Activated naive CD4-positive, alpha-beta T cell (primary cell): ENCODE measurements at places on chromosomes 2 and 18.

GRCh38 chr2:140770645-140771044 is 1360.2 kb downstream of the LRP1B start:
- no peak for DNase-seq

DNA sequence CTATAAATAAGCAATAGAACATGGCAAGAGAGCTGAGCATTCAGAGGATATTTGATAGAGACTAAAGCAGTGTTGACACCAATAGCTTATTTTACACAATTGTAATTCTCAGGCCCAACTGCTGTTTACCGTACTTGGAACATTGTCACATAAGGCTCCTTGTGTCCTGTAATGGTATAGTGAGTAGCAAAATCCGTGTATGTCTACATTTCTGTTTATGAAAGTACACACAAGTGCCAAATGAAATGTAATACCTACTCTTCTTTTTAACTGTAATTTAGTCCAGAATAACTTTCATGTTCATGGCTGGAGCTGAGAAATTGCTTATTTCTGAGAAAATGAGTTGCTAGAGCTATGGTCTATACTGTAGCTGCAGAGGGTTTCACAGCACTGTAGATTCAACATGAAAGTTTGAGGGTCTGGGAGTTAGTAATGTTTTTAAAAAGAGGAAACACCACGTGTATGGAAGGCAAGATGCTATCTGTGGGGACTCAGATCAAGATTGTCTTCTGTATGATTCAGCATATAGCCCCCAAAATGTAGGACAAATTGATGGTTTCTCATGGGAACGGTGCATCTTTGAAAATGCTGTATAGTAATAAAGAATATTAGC is 110.2 kb upstream of the NOSTRIN start:
- no peak for DNase-seq

GRCh38 chr2:207252979-207253645 is 87.4 kb upstream of the KLF7 start:
- no peak for DNase-seq

GRCh38 chr18:38033282-38033681 is 467.7 kb upstream of the CELF4 start:
- no peak for DNase-seq

GRCh38 chr2:24793761-24794435 is 673 bp downstream of the CENPO start:
- no peak for DNase-seq

GRCh38 chr18:77750006-77750405 is 500.4 kb downstream of the GALR1 start:
- no peak for DNase-seq

GRCh38 chr2:64049633-64050220 is 30.5 kb upstream of the VPS54 start:
- DNase-seq = no peak

DNA sequence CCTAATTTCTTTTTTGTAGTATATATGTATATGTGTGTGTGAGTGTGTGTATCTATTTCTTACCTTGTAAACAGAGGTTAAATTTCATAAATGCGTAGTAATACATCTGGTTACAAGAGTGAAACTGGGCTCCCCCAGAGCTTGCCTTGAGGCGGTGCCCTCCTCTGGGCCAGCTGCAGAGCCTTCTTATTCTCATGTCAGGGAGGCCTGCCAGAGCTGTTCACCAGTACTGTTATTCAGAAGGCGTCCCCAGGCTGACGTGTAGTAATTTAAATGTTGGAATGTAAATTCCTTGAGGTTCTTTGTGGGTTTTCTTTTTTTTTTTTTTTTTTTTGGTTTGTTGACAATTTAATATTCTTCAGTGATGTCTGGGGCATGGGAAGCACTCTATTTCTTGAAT is 11.2 kb downstream of the COPS8 start:
- no peak for DNase-seq

- DNase-seq = no peak
Measured at GRCh38 chr2:72954376-72955227, 37.3 kb downstream of the EMX1 start.

- DNase-seq = no peak
Measured at GRCh38 chr2:162490761-162491470, 147.0 kb downstream of the GCA start.

- DNase-seq = no peak
Measured at GRCh38 chr2:124153713-124154112, 128.6 kb downstream of the CNTNAP5 start.

DNA sequence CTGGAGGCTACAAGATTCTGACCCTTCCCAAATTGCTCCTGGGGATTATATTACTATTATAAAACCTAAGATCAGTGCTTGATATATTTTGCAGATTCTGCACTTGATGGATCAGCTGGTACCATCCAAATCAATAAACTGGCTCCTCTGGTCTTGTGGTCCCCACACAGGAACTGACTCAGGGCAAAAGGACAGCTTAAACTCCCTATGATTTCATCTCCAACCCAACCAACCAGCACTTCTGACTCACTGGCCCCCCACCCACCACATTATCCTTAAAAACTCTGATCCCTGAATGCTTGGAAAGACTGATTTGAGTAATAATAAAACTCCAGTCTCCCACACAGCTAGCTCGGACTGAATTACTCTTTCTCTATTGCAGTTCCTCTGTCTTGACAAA is 82.1 kb downstream of the TMEM163 start:
- no peak for DNase-seq

DNA sequence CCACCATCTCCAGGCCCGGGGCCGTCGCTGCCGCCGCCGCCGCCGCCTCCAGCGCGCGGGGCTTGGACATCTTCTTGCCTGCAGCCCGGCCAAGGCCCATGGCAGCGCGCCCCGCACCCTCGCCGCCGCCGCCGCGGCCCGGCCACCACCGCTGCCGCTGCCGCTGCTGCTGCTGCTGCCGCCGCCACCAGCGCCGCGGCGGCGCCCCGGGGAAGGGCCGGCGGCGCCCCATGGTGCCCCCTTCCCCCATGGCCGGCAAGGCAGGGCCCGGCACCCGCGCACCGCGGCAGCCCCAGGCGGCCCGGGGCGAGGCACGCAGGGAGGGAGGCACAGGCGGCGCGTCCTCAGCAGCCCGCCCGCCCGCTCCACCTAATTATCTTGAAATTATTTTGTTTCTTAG is 3057.4 kb downstream of the RPIA start:
- no peak for DNase-seq

DNA sequence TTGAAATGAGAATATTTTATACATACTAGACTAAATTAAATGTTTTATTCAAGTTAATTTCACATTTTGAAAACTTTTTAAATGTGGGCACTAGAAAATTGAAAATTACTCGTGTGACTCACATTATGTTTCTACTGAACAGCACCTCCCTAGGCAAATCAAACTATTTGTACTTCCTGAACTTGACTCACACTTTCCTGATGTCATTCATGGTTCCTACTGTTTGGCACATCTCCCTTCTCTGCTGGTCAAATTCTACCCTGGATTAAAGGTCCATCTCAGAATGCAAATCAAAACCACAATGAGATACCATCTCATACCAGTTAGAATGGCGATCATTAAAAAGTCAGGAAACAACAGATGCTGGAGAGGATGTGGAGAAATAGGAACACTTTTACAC is 16.7 kb downstream of the LHCGR start:
- DNase-seq = no peak

GRCh38 chr2:169839954-169840746 is 12.9 kb downstream of the UBR3 start:
- DNase-seq = no peak

- DNase-seq = no peak
Measured at GRCh38 chr2:179335732-179336131, 71.1 kb upstream of the SESTD1 start.

DNA sequence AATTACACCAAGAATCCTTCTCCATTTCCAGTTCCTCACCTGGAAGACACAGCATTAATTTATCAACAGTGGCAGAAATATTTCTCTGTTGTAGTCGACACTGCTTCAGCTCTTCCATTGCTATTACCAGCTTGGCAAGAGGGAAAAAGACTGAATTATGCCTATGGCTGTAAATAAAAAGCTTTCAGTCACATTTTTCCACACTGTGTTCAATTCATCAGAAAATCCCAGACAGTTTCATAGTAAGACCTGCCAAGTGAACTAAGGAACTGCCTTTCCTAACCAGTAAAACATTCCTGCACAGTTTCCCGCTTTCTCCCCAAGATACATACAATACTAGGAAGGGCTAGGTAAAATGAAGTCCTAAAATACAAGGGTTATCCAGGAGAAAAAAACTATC is 94.7 kb downstream of the EXOC6B start:
- DNase-seq = no peak

GRCh38 chr2:133417415-133417814 is 150.8 kb downstream of the NCKAP5 start:
- DNase-seq = no peak

DNA sequence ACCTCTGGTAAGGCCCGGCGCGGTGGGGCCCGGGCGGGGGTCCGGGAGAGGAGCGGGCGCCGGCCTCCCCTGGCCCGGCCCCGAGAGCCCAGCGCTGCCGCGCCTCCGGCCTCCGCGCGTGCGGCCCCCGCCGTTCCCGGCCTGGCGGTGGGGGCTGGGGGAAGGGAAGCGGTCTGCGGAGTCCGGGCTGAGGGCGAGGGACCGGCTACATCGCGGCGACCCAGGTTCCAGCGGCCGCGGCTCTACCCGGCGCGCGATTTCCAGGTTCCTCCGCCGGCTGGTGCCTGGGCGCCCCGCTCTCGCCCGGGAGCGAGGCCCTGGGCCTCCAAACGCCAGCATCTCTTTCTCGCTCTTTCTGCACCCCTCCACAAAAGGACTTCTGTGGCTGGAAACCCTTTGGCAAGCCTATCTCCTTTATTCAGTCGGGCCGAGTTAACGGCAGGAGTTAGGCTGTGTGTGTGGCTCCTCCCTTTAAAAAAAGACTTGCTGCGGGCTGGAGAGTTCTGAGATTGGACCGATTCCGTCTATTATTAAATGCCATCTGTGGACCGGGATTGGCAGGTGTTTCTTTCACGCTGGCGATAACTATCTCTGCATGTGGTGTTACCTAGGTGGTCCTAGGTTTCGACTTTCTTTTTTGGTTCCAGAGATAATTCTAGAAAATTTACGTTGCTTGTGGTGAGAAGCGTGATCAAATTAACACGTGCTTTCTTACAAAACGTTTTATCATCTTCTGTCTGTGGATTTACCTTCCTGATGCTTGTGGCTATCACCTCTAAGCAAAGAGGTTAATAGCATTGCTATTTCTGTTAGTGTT is 592 bp downstream of the ME2 start:
- no peak for DNase-seq

DNA sequence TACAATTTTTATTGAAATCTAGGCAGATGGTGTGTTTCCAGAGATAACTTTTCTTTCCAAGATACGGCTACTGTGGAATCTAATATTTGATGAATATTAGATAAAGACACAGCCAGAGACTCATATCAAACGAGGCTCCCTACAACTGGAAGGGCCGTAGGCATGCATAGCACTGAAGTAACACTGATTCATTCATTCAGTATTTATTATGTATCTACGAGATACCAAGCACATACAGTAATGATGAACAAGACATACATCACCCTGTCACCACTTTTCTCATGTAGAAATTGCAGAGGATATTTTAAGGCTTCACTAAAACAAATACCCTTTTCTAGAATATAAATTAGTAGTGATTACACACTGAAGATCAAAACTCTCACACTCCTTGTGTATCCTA is 74.5 kb downstream of the KCTD18 start:
- DNase-seq = no peak

DNA sequence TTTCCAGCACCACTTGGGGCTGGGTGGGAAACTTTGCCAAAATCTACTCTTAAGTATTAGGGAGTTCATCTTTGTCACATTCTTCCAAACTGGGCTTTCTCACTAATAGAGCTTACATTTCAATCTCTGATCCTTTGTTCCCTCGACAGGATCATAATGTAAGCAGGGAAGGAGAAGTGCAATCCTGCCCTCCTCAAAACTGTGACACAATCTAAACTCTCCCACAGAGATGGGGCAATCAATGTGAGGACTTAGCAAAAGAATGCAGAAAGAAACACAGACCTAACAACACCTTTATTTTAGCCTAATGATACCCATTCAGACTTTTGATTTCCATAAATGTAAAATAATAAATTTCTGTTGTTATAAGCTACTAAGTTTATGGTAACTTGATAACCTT is 40.8 kb downstream of the DSEL start:
- DNase-seq = no peak

DNA sequence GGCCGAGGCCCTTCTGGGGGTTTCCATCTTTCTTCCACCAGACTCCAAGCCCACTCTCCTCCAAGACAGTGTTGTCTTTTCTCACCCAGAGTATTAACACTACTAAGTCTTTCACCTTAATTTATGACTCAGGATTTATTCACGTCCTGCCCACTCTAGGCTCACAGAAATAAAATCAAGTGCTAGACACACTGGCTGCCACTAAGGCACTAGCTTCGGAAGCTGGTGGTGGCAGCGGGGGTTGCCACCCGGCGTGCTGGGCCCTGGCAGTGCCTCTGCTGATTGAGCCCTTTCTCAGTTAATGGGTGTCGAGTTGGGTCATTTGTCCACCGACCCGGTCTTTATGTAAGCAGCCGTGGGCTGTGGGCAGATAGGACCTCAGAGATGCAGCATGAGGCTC is 93.6 kb upstream of the FZD5 start:
- no peak for DNase-seq

GRCh38 chr2:109254174-109254904 is 125.3 kb downstream of the SH3RF3 start:
- no peak for DNase-seq
